Neural progenitor cell (in vitro differentiated cells): ENCODE measurements at places on chromosomes 11 and 22.

- DNase-seq: peak; percentile 42
Measured at GRCh38 chr11:119782006-119782738, 53.2 kb upstream of the NECTIN1 start.

DNA sequence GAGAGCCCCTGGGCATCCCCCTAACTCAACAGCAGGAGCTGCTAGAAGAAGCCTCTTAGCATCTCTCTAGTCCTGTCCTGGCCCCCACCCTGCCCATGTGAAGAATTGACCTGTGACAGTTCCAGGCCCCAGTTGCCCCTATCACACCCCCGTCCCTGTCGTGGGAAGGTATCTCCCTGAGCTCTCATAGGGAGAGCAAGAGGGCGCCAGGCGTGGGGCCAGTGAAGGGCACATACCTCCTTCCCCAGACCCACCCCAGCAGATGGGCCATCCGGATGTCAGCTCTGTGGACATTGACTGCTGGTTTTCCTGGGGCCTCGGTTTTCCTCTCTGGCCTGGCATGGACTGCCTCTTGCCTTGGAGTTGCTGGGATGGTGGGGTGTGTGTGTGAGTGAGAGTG is 29.5 kb downstream of the CD82 start:
- no peak for DNase-seq

GRCh38 chr22:24417901-24418641 is 9.3 kb upstream of the ADORA2A start:
- no peak for DNase-seq

GRCh38 chr22:42061041-42061440 is 9.6 kb downstream of the NAGA start:
- DNase-seq: no peak

DNA sequence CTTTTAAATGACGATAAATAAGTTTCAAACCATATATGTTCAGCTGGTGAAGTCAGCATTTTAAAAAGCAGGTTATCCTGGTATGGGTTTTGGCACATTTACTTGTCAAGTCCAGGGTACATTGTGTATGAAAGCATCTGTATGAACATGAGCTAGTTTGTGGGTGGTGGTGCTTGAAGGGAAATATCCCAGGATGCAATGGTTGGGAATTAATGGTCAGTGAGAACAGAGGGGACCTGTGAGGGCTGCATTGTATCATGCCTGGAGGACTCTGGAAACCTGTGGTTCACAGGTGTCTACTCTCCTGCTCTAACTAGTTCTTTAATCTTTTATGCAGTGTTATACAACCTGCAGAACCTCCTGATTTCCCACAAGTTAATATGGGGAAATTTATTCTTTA is 5.8 kb downstream of the DEPDC7 start:
- DNase-seq: no peak

GRCh38 chr11:112822478-112823274 is 138.5 kb upstream of the NCAM1 start:
- DNase-seq: peak; percentile 82

GRCh38 chr11:99968336-99968735 is 718.8 kb upstream of the ARHGAP42 start:
- no peak for DNase-seq

DNA sequence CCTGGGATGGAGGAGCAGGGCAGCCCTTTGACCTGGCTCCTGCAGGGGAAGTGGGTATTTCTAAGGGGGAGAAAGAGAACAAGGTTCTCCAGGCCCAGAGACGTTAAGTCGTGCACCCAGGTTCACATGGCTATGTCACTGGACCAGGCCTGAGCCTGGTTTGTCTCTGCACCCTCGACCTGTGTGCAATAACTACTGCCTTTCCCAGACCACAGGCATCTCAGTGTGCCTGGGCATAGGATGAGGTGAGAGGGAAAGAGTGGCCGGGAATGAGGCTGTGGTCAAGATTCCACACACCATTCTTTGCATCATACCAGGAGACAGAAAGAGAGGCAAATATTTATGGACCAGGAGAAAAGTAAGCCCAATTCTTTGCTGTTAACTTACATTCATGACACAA is 66.8 kb downstream of the PRR5L start:
- no peak for DNase-seq

DNA sequence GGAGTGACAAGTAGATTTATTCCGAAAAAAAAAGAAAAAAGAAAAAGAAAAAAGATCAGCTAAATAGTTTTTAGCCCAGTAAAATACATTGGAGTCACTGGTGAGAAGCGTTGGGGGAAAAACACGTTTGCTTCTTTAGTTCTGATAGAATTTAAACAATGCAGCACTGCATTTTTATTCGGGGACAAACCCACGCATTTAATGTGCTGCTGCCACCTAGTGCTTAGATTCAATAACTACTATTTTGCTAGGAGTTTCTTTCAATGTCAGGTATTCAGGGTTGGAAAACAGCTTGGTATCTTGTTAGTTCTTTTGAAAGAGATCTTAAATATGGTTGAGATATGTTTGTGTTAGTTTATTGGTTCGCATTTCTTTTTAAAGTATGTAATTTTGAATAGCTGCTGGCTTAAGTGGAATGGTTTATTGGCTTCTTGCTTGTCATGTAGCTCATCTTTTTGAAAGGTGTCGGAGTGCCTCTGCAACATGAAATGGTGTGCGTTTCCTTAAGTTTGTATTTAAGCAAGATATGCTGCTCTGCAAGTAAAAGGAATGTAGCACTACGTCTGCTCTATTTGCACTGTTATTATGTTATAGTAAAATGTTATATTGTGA is 41.9 kb downstream of the SVIP start:
- peak; percentile 71 for DNase-seq

GRCh38 chr11:28961726-28962125 is 853.5 kb downstream of the METTL15 start:
- no peak for DNase-seq

DNA sequence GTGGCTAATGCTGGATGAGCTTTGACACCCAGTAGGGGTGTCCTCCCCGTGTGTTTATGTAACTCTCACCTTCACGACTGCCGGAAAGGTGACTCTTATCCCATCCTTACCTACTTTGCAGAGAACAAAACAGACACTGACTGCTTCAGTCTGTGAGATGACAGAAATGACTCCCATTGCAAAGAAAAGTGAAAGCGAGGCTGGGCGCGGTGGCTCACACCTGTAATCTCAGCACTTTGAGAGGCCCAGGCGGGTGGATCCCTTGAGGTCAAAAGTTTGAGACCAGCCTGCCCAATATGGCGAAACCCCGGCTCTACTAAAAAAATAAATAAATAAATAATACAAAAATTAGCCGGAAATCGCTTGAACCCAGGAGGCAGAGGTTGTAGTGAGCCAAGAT is 106.4 kb upstream of the ANO1 start:
- DNase-seq: no peak

- peak; percentile 65 for DNase-seq
Measured at GRCh38 chr22:38104084-38104483, 6.4 kb downstream of the BAIAP2L2 start.

DNA sequence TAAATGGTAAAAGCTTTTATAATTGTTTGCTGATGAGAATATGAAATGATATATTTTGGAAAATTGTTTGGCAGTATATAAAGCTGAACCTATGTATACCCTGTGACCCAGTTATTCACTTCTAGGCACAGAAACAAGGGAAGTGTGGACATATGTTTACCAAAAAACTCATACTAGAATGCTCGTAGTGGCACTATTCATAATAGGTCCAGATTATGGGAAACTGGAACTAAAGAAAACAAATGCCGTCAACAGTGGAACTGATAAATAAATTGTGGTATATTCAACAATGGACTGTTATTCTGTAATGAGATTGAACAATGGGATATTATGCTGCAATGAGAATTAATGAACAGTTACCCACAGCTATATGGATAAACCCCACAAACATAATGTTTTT is 32.8 kb downstream of the CSTPP1 start:
- no peak for DNase-seq
